ENCODE measurements at places on chromosomes 5 and 9.

DNA sequence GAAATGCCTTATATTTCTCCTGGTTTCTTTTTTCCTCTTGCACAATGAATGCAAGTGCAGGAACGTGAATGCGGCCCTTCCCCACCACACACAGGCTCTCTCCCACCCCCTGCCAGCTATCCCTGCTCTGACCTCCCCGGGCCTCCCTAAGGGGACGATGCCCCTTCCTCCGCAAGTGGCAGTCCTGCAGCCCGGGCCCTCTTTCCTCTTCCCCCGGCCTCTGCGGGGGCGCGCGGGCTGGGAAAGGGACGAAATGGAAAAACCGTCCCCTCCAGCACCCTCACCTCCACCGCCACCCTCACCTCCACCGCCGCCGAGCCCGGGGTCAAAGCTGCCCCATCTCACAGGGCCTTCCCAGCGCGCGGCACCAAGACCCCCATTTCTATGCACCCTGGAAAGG is 44.7 kb downstream of the GAS1 start:
- no peak for DNase-seq

GRCh38 chr5:1889321-1890065 is 6.8 kb upstream of the IRX4 start:
- DNase-seq = no peak

GRCh38 chr5:54946306-54946819 is 39.0 kb downstream of the ESM1 start:
- DNase-seq = no peak

DNA sequence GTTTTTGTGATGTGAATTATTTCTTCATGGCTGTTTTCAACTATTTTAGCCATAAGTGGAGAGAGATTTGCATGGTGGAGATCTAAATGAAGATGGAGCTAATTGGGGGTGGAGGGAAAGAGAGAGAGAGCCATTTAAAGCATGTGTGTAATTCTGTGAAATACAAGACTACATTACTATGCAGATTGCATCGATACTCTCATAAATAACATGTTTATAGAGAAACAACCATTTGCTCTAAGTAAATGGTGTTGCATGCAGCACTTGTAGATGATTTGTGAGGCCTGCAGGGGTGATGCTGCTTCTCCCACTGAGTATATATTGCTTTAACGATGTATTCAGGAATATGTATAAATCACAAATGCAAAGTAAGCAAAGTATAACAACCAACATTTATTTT is 270.2 kb upstream of the RIOK2 start:
- DNase-seq = no peak

DNA sequence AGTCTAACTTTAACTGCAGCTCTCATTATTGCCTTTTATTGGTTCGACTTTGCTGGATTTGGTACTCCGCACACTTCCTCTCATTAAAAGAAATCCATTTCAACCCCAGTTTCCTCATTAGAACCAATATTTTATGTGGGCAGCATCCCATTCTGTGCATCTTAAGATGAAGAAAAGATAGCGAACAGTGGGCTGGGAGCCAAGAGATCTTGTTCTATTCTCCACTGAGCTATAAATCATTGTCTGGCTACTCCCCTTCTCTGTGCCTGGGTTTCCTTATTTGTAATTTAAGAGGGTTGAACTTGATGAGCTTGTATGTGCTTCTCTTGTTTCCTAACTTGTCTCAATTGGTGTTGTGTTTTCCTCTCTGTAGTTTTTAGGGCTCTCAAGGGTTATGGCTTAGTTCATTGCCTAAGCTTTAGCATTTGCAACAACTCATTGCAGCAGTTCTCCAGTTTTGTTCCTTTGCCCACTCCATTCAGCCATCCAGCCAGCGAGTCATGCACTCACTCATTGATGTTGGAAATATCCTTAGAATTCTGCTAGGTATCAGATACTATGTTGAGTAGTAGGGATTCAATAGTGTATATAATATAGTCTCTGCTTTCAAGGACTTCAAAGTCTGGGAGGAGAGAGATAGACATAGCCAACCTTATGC is 273.3 kb upstream of the TNC start:
- no peak for DNase-seq

DNA sequence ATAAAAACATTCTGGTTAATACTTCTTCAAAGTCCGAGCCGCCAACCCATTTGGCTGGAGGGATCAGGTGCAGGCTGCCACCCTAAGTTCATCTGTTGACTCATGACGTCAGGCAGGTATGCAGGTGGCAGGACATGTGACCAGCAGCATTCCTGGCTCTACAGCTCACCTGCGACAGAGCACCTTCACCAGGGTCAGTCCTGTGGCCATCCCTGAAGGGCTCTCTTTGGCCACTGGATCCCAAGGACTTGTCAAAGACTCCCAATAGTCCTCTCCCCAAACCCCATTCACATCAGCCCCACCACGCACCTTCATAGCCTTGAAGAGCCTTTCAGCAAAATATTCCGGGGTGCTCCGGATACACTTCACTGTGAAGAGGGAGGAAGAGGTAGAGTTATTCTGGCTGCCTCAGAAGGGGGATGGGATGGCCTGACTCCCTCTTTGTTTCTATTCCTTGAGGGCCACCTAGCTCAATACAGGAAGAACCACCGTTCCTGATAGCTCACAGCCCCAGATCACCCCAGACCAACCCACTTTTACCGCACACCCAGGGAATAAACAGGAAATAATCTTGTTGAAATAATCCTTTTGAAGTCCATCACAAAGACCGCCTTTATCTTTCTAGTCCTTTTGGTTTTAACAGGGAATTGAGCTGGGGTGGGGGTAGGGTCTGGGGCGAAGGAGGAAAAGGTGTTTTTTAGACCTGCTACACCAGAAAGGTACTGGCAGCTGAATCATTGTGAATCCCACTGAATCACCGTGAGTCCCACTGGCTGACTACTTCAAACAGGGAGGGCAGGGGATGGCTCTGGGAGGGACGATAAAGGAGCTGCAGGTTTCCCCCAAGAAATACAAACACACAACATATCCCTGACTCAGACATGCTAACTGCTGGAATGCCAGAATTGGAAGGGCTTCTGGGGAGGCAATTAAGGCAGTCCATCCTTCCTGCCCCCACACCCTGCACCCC is 26.4 kb downstream of the ANXA6 start:
- DNase-seq = no peak

GRCh38 chr9:18361646-18362045 is 112.3 kb upstream of the ADAMTSL1 start:
- DNase-seq = no peak

GRCh38 chr5:138000102-138000723 is 32.7 kb downstream of the FAM13B start:
- no peak for DNase-seq

DNA sequence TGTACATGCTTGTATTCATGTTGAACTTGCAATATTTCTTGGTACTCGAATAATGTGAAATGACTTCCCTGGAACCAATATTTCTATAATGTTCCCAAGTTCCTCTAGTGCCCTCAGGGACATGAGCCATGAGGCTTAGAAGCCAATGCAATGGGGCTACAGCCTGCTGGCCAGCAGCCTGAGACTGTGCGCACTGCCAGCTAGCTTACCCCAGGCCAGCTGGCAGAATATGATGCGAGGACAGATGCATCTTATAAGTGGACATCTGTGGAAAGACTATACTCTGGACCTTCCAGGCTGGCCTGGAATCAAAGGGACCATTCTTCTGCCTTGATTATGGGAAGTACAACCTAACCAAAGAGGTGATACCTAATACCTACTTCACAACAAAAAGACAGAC is 1862.0 kb upstream of the ACO1 start:
- DNase-seq = no peak

DNA sequence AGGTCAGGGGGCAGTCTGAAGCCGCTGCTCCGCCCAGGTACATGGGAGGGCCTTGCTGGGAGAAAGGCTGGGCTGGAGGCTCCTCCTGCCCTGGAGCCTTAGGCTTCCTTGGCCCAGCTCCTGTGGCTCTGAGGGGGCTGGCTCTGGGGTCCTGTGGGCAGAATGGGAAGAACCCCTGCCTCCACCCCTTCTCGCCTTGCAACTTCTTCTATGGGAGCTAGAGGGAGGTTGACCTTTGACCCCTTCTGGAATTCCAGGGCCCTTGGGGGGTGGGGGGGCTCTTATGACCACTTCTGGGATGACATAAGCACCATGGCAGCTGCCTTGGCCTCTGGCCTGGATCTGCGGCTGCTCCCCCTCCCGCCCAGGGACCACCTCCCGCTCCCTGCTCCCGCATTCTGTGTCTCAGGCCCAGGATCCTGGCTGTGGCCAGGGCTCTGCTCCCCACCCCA is 32.2 kb downstream of the IER5L start:
- DNase-seq = no peak

DNA sequence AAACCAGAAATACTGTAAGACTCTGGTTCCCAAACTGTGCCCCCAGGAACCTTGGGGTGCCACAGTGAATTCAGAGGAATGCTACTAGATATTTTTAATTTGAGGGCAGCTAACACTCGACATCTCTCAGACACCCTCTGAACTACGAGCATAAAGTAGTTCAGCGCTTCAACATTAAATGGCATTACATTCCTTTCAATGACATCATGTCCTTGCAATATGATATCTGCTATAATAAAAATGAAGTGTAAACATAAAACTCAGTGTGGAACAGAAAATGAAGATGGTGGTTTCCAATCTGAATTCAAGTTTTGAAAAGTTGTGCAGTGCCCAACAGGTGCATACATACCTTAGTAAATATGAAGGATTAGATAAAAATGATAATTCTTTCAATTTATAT is 116.1 kb downstream of the LPAR1 start:
- no peak for DNase-seq

DNA sequence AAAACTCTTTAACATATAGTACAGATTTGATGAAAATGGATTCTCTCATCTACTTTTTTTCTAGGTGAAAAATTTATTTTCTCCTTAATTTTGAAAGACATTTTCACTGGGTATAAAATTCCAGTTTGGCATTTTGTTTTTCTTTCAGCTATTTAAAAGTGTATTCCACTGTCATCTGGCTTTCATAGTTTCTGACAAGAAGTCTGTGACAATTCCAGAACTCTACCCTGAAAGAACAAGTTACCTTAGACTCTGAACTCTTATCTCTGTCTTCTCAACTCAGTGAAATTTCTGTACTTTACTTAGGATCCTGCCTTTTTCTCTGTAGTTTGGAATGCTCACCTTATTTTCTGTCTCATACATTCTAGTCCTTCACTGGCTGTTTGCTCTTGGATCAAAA is 161.7 kb downstream of the RANBP17 start:
- DNase-seq = no peak

DNA sequence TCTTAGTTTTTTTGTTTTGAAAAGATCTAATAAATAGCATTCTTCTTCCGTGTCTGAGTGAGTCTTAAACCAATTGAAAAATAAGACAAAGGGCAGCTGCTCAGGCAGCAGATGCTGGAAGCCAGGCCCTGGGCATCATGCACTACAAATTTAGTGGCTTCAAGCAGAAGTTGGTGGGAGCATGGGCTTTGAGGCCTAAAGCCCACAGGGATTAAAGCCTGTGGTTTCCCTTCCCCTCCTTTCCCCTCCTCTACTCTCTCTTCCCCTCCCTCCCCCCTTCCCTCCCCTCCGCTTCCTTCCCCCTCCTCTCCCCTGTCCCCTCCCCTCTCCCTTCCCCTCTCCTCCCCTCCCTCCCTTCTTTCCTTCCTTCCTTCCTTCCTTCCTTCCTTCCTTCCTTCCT is 20.1 kb upstream of the KIF4B start:
- DNase-seq = no peak

GRCh38 chr5:124948754-124949275 is 202.4 kb upstream of the ZNF608 start:
- no peak for DNase-seq

- no peak for DNase-seq
These were observed 297.6 kb downstream of the CDH10 start for GRCh38 chr5:24347158-24347557.

DNA sequence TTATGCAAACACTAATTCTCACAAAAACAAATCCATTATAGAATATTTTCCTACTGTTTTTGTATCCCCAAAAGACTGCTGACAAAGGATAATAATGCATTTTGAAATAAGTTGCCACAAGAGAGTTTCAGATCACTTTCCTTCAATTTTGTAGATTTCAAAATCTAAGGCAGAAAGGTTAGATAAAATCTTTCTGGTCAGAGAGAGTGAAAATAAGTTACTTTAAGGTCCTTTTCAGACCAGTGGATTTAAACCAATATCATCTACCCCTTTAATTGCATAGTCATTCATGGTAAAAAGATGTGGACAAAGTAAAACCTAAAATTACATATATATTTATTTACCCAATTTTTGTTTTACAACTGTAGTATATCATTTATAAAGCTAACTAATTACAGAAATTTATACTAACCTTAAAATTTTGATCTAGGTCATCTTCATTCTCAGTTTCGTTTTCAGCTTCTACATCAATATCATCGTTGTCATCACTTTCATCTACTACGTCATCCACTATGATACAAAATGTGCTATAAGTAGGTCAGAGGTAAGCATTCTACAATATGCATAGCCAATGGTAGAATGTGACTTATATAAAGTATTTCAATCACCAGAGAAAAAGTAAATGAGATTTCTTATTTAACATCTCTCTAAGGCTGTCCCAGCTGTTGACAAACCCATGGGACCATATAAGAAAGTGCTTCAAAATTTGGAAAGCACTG is 95.7 kb downstream of the AGTPBP1 start:
- DNase-seq = no peak

Data from stimulated activated naive CD8-positive, alpha-beta T cell treated with anti-CD3 and anti-CD28 coated beads, Interleukin-15, amount 100 ng/mL, for 72 hours (primary cell).